ENCODE measurements at places on chromosomes 12 and 14. TPM values are rescaled to one million over a fixed set of nuclear protein-coding genes. Genes with fewer than 3 reads are reported as not detected.

GRCh38 chr14:50821510-50822464, 9.2 kb downstream of the NIN start:
- peak; percentile 60 for DNase-seq
- H3K36me3 ChIP-seq, result no peaks in the 10 kb centered on the region
- H3K27me3 ChIP-seq, result no peaks in the 10 kb centered on the region
- peak overlapping the region; percentile 13 for H3K27ac ChIP-seq
- H3K4me3 ChIP-seq, result no peak overlapping the region

- no peak overlapping the region for H3K27ac ChIP-seq
- H3K4me1 ChIP-seq, result no peaks in the 10 kb centered on the region
- no peak overlapping the region for H3K4me3 ChIP-seq
- H3K36me3 ChIP-seq, result no peaks in the 10 kb centered on the region
These were observed 39.2 kb upstream of the GPR68 start for GRCh38 chr14:91283666-91284065.

DNA sequence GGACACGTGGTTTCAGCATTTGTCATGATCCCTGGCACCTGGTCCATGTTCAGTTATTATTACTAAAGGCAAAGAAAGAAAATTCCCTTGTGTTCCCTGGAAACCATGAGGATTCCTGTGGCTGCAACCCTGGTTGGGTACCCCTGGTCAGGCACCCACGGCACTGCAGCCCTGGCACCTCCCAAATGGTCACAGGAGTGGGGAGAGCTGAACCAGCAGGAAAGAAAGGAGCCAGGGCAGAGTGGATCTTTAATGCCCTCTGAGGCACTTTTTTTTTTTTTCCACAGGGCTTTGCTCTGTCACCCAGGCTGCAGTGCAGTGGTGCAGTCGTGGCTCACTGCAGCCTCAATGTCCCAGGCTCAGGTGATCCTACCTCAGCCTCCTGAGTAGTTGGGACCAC, 17.5 kb downstream of the CINP start:
- H3K36me3 ChIP-seq, result no peaks in the 10 kb centered on the region
- no peak for DNase-seq
- H3K4me3 ChIP-seq, result no peak overlapping the region
- H3K27ac ChIP-seq, result no peak overlapping the region

- no peak for DNase-seq
- H3K4me1 ChIP-seq, result no peaks in the 10 kb centered on the region
- H3K27ac ChIP-seq, result no peak overlapping the region
- no peak overlapping the region for H3K4me3 ChIP-seq
These were observed 76.2 kb upstream of the RASSF8 start for GRCh38 chr12:25882266-25882665.

DNA sequence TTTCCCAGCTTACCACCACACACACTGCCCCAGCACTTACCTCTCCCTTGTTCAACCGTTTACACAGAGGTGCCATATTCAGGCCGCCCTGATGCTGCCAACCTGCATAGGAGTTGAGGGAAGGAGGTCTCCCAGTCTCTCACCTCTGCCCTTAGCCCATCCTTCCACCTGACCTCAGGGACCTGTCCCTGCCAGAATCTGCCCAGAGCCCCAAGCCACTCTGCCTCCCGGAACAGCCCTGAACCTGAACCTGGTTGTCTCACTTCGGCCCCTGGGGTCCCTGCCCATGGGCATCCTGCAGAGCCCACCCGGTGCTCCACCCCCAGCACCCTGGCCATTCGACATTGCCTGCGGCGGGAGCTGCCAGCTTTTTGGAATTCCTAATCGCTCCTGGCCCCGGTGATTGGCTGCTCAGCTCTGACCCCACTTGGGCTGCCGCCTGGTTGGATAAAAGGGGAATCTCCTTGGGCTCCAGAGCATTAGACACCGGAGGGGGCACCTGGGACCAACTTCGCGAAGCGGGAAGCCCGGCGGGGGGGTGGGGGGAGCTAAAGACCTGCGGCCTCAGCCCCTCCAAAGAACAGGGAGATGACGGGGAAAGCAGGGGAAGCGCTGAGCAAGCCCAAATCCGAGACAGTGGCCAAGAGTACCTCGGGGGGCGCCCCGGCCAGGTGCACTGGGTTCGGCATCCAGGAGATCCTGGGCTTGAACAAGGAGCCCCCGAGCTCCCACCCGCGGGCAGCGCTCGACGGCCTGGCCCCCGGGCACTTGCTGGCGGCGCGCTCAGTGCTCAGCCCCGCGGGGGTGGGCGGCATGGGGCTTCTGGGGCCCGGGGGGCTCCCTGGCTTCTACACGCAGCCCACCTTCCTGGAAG, at the start of gene VSX2:
Gene VSX2 (plus strand): TSS at position 476 of the 874 bp plus-strand sequence. CDS start 113 bp downstream, at position 589.
- no peak within 1 kb of the TSS for H3K27ac ChIP-seq
- H3K4me1 ChIP-seq, result peaks cover 27% of the 10 kb centered on the region
- DNase-seq, result no peak
- peaks cover 87% of the 10 kb centered on the region for H3K27me3 ChIP-seq

The CPSF6 gene
- 46.0 TPM for total RNA-seq

GRCh38 chr12:56087220-56087619, 7.3 kb downstream of the ERBB3 start:
- H3K36me3 ChIP-seq, result peaks cover 8% of the 10 kb centered on the region
- peak; percentile 91 for DNase-seq
- H3K27ac ChIP-seq, result peak overlapping the region; percentile 77

- no peak overlapping the region for H3K4me3 ChIP-seq
- peaks cover 10% of the 10 kb centered on the region for H3K4me1 ChIP-seq
- no peak for DNase-seq
These were observed 50.5 kb downstream of the KRT80 start for GRCh38 chr12:52141306-52141705.

The VRTN gene
- total RNA-seq, result not detected

DNA sequence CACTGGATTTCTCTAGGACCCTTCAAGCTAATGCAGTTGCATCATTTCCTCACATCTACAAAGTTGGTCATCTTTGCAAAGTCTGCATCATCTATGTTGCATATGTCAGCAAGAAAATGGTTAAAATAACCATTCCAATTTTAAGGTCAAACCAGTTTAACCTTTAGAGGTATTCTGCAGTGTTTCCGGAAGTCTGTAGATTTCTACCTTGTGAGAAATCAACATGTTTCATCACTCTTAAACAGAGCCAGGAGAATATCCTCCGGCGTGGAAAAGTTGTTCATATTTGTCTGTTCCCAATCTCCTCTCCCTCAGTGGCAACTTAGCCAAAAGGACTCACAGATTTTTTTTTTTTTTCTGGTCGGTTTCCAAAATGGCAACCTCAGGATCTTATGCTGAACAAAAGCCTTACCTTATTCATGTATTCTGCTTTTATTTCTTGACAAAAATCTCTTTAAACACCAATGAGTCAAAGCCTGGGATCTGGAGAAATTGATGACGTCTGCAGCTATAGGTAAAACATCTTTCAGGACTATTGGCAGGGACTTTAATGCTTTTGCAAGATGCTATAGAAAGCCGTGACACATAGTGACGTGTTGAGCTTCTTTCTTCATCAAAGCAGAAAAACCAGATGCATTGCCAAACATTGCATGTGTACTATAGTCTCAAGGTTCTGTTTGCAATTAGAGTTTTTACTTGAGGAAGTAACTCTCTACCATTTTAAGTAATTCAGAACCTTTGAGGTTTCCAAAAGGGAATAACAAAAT, 16.0 kb upstream of the CDK17 start:
- H3K4me1 ChIP-seq, result no peaks in the 10 kb centered on the region
- H3K4me3 ChIP-seq, result no peak overlapping the region
- H3K36me3 ChIP-seq, result no peaks in the 10 kb centered on the region
- H3K27me3 ChIP-seq, result no peaks in the 10 kb centered on the region
- H3K27ac ChIP-seq, result no peak overlapping the region
- no peak for DNase-seq

The ALDH1L2 gene
- 2.5 TPM for total RNA-seq

DNA sequence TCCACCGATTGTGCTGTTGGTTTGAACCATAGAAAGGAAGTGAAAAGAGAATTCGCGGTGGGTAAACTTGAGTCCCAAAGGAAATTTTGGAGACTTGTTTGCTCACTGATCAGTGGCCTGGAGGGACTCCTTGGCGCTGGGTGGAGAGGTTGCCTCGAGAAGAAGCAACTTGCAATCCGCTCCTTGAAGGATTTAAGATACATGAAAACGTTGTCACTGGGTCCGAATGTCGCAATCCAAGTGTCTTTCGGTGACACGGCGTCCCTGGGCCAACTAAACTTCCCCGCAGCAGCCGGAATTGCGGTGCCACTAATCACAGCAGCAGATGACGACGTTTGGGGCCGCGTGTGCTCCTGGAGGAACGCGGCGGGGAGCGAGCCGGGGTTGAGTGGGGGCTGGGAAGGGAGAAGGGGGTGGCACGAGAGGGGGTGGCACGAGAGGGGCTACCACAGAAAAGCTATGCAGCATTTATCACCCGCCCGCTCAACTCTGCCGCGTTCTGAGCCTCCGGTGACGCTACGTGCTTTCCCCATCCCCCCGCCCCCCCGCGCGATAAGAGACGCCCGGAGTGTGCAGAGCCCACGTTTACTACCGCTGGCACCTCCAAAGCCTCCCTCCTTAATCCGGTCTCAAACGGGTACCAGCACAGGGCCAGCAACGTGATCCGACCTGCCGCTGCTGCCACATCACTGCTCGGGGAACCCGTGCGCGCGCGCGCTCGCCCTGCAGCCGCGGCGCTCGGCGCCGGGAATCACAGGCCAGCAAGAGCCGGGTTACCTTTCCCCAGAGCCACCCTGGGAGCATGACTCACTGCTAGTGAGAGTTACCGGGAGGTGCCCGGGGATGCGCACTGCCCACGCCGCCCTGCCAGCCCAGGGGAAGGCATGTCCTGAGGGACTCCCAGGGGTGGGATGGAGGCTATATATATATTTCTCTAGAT, 833 bp upstream of the BHLHE41 start:
- no peaks in the 10 kb centered on the region for H3K36me3 ChIP-seq
- peaks cover 26% of the 10 kb centered on the region for H3K4me1 ChIP-seq
- peak overlapping the region; percentile 25 for H3K4me3 ChIP-seq
- peaks cover 45% of the 10 kb centered on the region for H3K27me3 ChIP-seq
- DNase-seq, result peak; percentile 83

The CPNE6 gene
- total RNA-seq, result not detected

The IFT81 gene
- total RNA-seq, result 2.6 TPM

- peak overlapping the region; percentile 94 for H3K27ac ChIP-seq
- H3K36me3 ChIP-seq, result no peaks in the 10 kb centered on the region
- H3K4me1 ChIP-seq, result peaks cover 75% of the 10 kb centered on the region
- no peak for DNase-seq
- H3K4me3 ChIP-seq, result no peak overlapping the region
- H3K27me3 ChIP-seq, result no peaks in the 10 kb centered on the region
These were observed 19.0 kb downstream of the MLXIP start for GRCh38 chr12:122097584-122097926.

- no peak for DNase-seq
- H3K27me3 ChIP-seq, result no peaks in the 10 kb centered on the region
- H3K4me3 ChIP-seq, result no peak overlapping the region
These were observed 27.6 kb downstream of the TSPAN11 start for GRCh38 chr12:30953951-30954751.

DNA sequence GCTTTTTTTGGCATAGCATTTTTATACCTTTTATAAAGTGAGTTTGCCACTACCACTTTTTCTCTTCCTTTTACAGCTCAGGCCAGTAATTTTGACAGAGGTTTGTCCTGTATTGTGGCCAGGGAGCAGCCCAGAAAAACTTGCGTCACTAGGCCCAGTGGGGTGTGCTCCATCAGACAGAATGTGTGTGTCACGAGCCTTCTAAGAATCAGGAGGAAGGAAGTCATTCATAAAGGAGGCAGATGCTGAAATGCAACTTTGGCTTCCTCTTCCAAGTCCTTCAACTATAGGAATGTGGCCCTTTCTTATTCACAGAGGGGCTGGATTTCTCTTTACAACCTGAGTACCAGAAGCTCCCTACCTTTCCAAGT, 10.1 kb upstream of the RAB35 start:
- no peaks in the 10 kb centered on the region for H3K4me1 ChIP-seq
- H3K4me3 ChIP-seq, result no peak overlapping the region
- H3K27me3 ChIP-seq, result no peaks in the 10 kb centered on the region
- peaks cover 41% of the 10 kb centered on the region for H3K36me3 ChIP-seq
- H3K27ac ChIP-seq, result no peak overlapping the region

- H3K27ac ChIP-seq, result no peak overlapping the region
- no peak overlapping the region for H3K4me3 ChIP-seq
- H3K36me3 ChIP-seq, result no peaks in the 10 kb centered on the region
- DNase-seq, result no peak
- peaks cover 4% of the 10 kb centered on the region for H3K4me1 ChIP-seq
These were observed 41.6 kb upstream of the EGLN3 start for GRCh38 chr14:33992274-33993007.

The PELI2 gene
- 29.9 TPM for total RNA-seq

DNA sequence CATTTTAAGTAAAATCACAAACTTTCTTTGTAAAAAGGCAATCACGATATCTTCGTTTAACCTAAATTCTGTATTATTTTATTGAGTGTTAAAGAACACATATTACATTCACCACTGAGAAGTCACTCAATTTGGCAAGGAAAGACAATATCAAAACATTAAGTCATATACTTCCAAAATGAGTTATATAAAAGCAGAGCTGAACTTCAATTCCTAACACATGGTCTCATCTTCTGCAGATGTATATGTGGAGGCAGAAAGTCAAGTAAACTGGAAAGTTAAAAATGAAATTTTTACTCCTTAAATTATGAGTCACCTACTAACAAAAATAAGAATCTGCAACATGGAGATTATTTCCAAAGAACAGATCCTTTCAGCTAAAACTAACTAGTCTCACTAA, 28.7 kb downstream of the BMAL2 start:
- no peak overlapping the region for H3K4me3 ChIP-seq
- DNase-seq, result no peak
- H3K36me3 ChIP-seq, result no peaks in the 10 kb centered on the region
- no peak overlapping the region for H3K27ac ChIP-seq
- H3K4me1 ChIP-seq, result no peaks in the 10 kb centered on the region

DNA sequence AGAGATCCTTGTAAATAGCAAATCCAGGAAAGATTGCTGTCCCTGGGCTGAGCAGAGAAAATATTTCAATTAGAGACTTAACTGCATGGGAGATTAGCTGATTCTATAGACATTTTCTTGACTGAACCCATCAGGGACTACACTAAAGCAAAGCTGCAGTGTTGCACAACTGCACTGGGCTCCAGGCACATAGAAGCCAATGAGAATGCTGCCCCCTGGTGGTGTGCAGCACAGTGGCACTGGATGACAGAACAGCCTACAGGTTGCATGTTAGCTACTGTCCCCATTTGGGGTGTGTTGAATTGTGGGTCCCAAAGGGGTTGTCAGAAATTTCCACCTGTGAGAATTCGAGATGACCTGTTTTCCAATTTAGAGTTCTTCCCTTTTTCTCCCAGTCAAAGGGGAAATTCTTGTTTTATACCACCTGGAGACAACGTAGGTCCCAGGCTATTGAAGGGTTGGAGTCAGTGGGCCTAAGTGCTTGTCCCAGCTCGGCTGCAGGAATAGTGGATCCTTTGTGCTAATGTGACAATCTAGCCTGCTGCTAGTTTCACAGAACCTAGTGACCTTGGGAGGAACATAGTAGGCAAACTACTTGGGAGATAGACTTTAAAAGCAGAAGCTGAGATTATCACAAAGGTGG, 114.7 kb downstream of the SLC8A3 start:
- no peak overlapping the region for H3K27ac ChIP-seq
- H3K36me3 ChIP-seq, result no peaks in the 10 kb centered on the region
- DNase-seq, result peak; percentile 68
- no peaks in the 10 kb centered on the region for H3K4me1 ChIP-seq
- no peaks in the 10 kb centered on the region for H3K27me3 ChIP-seq

The VDR gene
- 191 TPM for total RNA-seq

GRCh38 chr14:61567838-61568571, 127.3 kb upstream of the HIF1A start:
- no peak for DNase-seq
- H3K36me3 ChIP-seq, result no peaks in the 10 kb centered on the region
- H3K27ac ChIP-seq, result peak overlapping the region; percentile 15

The PMCH gene
- total RNA-seq, result not detected

GRCh38 chr14:94332587-94332986, 9.5 kb upstream of the SERPINA6 start:
- H3K4me1 ChIP-seq, result no peaks in the 10 kb centered on the region
- no peaks in the 10 kb centered on the region for H3K36me3 ChIP-seq
- H3K4me3 ChIP-seq, result no peak overlapping the region
- H3K27ac ChIP-seq, result no peak overlapping the region
- DNase-seq, result no peak
- no peaks in the 10 kb centered on the region for H3K27me3 ChIP-seq

Measured in transverse colon (tissue), 4 donors.